CMK (cell line): ENCODE measurements at places on chromosomes 12 and 14.

GRCh38 chr14:62234849-62235248 lies 472.6 kb downstream of the SNAPC1 start:
- no peak for DNase-seq

DNA sequence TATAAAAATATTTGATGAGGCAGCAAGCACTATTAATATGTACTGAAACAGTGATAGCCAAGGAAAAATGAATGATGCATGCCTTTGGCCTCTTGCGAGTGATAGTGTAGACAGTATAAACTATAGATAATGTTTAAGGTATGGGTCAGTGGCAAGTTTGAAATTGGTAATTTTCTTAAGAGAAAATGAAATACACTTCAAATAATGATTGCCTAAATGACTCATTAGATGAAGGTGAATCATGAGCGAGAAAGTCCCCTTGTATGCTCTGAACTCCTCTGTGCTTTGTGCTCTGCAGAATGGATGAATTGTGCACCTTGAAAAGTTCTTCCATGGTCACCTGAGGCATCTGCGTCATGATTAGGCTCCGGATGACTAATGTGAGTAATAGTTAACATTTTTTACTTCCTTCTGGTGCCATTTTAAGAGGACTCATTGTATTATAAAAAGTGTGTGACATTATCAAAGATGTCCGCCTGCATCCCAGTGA lies 84.9 kb upstream of the RTL1 start:
- DNase-seq: no peak

GRCh38 chr14:23538785-23539184 lies 12.8 kb downstream of the ZFHX2 start:
- DNase-seq: no peak

- DNase-seq: no peak
Measured at GRCh38 chr14:86826661-86827060, 1166.3 kb downstream of the GALC start.

GRCh38 chr12:61765926-61766325 lies 494.3 kb upstream of the USP15 start:
- no peak for DNase-seq

GRCh38 chr12:64946132-64946829 lies 121.8 kb downstream of the TBC1D30 start:
- no peak for DNase-seq

- no peak for DNase-seq
Measured at GRCh38 chr14:101854366-101854765, 92.9 kb downstream of the PPP2R5C start.

DNA sequence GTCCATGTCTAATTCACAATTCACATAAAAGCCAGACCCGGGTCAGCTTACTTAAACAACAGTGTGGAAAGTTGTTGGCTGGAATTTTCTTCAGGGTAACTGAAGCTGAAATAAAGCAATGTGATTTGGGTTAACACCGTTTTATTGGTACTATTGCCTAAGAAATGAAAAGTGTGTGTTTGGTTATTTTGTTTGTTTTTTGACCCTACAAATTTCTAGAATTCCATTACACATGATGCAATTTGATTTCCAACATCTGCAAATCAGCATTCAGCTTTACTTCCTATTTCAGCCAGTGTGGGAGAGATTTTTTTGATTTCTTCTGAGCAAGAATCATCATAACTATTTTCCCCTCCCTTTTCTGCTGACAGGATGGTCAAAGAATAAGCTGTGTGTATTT lies 45.7 kb upstream of the CLMN start:
- DNase-seq: no peak

DNA sequence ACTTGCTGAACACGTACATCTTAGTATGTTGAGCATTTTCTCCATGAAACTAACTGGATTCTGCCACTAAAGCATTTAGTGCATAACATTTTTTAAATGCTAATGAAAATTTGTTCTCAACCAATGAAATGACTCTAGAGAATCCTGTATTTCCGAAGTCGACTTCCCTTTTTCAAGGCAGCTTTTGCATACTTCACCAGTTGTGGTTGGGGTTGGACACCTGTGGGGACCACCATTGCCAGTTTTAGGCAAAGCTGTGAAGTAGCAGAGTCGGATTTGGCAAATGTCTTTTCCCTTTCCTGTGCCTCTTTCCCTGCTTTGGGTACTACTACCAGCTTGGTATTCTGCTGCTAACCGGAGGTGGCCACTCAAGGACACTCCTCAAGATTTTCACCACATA lies 349.2 kb downstream of the BCAT1 start:
- DNase-seq: no peak

DNA sequence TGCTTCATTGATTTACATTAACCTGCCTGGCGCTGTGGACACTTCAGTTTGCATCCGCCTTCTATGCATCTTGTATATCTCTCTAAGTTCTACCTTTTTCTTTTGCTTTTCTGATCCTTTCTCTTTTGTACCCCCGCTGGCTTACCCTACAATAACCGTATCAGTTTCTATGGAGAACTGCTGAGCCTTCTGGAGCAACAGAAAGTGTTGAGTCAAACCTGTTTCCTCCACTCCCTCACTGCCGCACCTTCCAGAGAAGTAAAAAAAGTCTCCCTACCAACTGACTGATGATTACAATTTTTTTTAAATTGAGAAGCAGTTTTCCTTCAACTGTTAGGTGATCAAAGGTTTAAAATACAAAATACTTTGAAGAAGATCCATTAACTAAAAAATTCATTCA lies 17.4 kb downstream of the EXD2 start:
- DNase-seq: no peak

GRCh38 chr12:99372257-99372920 lies 275.2 kb upstream of the GARIN6 start:
- no peak for DNase-seq

DNA sequence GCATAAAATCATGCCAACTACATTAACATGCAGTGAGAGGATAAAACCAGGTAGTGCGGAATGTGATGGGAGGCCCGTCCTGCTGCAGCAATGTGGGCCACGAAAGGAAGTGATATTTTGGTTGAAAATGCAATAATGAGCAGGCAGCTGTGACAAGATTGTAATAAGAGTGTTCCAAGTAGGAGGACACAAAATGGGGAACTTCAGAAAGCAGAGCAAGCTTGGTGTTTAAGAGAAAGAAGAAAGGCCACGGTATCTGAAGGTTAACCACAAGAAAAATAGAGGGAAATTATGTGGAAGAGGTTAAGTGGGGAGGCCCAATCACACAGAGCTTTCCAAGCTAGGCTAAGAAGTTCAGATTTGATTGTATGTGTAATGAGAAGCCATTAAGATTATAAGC lies 34.3 kb downstream of the OVCH1 start:
- DNase-seq: no peak

GRCh38 chr14:102140027-102140749 lies 491 bp downstream of the WDR20 start:
- no peak for DNase-seq

DNA sequence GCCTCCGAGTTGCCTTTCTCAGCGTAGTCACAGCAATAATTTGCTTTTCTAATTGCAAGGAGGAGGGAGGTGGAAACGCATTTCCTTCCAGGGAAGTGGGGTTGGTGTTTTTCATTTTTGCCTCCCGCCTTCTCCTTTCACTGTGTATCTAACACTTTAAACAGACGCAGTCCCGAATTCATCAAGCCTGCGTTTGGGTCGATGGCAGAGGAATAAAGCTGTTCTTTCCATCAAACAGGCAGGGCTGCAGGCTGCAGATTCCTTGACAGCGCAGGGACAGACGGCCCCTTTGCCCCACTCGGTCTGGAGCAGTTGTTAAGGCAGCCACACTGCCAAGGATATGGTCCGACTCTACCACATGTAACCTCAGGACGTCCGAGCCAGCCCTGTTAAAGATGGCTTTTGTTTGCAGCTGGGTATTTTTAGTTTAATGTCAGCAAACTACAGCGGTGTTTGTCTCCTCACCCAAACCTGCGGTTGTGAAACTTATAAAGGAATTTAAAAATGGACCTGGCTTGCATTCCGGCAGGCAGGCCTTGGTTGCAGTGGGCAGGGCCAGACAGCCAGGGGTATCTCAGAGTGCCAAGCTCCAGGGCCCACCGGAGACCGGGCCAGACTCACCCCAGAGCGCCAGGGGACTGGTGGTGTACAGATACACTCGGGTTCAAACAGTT lies 2.1 kb downstream of the CHST11 start:
- DNase-seq: no peak

- DNase-seq: no peak
Measured at GRCh38 chr12:3493043-3493858, 2.2 kb downstream of the PRMT8 start.
